WTC11 (cell line): ENCODE measurements at places on chromosomes 16 and 17.

DNA sequence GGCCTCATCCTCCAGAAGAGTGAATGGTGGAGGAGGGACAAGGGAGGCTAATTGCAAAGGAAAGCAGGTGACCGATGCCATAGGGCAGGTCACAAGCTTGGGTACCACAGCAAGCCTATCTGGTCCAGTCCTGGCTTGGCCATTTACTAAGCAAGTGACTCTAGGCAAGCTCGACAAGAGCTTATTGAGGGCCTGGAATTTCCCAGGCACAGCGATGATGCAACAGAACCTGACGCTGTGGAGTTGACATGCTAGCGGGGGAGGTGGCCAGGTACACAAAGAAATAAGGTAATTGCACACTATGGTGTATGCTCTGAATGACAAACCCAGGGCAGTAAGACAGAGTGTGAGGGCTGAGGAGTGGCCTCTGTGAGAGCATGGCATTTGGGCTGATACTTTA lies 98.5 kb downstream of the PGS1 start:
- DNase-seq, result no peak

GRCh38 chr17:37261286-37261685 lies 114.5 kb upstream of the C17orf78 start:
- DNase-seq, result no peak

DNA sequence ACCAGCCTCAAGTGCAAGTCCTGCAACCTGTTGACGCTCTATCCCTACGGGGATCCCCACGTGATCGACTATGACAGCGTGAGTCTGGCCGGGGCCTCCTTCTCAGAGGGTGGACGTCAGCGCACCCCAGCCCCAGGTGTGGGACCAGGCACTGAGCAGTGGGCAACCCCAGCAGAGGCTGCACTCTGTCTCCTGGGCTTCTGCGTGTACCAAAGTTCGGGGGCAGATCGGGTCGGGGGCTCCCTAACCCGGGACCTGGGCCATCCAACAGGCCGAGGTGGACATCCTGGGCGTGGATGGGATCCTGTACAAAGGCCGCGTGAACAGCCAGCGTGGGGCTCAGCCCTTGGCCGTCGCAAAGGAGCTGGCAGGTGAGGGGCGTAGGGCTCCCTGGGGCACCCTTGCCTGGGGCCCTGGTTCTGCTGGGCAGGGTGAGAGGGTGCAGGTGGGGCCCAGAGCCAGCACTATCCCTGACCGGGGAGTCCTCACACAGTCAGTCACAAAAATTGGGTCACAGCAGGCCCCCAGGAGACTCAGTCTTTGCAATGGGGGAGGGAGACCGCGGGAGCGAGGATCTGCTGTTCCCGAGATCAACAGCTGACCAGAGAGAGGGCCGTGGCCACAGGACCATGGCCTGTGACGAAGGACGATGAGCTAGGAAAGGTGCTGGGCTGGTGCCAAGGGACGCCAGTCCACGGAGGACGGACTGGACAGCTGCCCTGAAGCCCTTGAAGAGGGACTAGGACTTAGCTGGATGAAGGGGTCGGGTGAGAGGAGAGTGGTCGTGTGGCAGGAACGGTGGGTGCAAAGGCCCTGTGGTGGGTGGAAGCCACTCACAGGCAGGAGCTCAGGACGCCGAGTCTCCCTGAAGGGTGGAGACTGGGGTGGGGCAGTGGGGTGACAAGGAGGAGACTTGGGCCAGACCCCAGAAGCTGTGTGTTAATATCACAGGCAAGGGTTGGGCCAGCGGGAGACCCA lies 20.0 kb downstream of the UBALD1 start:
- no peak for DNase-seq

DNA sequence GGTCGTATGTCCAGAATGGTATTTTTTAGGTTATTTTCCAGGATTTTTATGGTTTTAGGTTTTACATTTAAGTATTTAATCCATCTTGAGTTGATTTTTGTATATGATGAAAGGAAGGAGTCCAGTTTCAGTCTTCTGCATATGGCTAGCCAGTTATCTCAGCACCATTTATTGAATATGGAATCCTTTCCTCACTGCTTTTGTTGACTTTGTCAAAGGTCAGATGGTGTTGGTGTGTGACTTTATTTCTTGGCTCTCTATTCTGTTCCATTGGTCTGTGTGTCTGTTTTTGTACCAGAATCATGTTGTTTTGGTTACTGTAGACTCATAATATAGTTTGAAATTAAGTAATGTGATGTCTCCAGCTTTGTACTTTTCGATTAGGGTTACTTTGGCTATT lies 26.4 kb upstream of the TEKT1 start:
- DNase-seq, result no peak

- DNase-seq, result peak; percentile 44
Observed at GRCh38 chr16:88939972-88940861, 36.8 kb downstream of the CBFA2T3 start.

DNA sequence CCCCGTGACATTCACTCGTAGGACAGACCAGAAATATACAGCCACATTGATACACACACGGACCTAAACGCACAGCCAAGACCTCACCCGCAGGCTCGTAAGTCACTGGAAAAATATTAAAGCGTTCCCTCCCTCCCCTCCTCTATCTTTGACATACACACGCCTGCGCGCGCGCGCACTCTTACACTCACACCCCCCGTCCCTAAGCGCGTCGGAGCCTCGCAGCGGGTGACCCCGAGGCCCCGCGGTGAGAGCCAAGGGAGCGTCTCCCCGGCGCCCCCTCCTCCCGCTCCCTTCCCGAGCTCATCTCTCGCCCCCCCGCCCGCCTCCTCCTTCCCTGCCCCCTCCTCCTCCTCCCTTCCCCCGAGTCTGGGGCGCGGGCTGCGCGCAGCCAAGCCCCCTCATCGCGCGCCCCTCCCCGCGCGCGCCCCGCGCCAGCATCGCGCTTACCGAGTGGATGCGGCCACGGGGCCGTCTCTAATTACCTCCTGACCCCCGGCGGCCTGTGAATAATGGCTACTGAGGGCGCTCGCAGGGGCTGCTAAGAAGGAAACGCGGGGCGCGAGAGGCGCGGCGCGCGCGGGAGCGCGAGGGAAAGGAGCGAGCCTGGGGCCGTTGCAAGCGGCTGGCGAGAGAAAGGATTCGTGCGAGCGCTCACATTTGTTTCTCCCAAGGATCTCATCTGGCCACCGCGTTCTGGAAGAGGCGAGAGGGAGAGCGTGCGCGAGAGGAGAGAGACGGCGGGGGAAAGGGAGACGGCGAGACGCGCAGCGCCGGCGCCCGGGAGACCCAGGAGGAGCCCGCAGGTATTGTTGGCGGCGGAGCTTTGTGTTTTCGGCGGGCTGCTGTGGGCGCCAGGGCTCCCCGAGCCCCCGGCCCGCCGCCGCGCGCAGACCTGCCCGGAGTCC lies 42.4 kb downstream of the RAI1 start:
- peak; percentile 57 for DNase-seq

GRCh38 chr16:28845293-28845692 lies 855 bp downstream of the TUFM start:
- DNase-seq, result peak; percentile 24

- DNase-seq, result no peak
Observed at GRCh38 chr17:27368980-27369379, 75.1 kb downstream of the WSB1 start.

DNA sequence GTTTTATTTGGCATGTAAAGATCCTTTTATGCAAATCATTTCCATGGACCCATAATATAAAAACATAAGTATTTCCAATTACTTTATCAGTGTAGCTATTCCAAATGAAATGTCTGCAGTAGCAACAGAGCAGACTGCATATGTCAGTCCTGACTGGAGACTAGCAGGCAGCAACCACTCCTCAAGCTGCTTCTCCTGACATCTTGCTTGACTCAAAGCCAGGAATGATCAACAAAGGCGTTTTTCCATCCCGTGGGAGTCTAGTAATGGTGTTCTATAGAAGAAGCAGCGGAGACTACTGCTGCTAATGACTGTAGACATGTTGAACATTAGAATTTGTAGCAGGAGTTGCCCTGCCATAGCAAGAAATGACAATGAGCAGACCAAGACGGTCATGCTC lies 73.2 kb upstream of the AKTIP start:
- no peak for DNase-seq

- DNase-seq, result no peak
Observed at GRCh38 chr17:79036596-79036995, 12.6 kb downstream of the C1QTNF1 start.

- peak; percentile 69 for DNase-seq
Observed at GRCh38 chr17:80036715-80037477, 454 bp downstream of the CCDC40 start.

GRCh38 chr16:49019831-49020230 lies 261.8 kb downstream of the CBLN1 start:
- no peak for DNase-seq

DNA sequence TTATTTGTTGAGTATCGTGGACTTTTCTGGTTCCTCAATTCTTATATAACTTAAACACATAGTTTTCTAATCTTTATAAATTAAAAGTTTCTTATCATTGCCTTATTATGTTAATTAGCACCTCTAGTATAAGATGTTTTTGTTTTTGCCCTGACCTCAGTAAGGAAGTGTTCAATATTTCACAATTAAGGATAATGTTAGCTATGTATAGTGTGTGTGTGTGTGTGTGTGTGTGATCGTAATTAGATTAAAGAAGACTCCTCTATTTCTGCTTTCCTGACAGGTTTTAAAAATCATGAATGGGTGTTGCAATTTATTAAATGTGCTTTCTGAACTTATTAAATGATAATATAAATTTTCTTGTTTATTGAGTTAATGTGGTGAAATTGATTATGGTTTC lies 12.0 kb downstream of the IL21R start:
- no peak for DNase-seq

- DNase-seq, result no peak
Observed at GRCh38 chr17:66632731-66633130, 202.2 kb upstream of the CACNG5 start.

DNA sequence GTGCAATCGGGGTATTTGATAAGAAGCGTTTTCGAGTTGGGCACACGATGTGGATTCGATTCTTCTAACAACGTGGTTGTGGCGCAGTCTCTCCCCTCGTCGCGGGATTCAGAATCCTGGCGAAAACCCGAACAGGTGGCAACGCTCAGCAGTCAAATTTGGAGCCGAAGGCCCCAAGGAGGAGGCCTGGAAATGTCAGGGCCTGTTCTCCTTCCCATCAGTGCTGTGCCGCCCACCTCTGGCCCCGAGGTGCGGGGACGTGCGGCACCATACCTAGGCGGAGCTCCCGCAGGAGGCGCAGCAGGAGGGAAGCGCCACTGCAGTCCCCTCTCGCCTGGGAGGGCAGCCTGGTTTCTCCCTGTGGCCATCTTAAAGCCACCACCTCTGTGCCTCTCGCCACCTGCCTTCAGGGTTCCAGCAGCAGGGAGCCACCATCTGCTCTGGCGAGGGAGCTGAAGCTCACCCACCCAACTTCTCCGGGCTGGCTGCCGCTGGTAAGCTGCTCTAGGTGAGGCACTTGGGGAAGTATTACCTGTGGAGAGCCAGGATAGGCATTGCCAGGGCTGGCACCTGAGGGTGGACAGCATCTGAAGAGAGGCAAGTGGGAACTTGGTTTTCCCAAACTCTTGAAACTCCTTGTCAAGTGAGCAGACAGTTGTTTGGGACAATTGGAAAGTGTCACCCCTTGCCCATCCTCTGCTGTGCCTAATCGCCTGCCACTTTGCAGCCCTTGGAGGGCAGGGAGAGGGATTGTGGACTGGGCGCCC lies 2.6 kb upstream of the AATF start:
- no peak for DNase-seq

- DNase-seq, result no peak
Observed at GRCh38 chr16:47524007-47524405, 62.9 kb downstream of the PHKB start.

- DNase-seq, result peak; percentile 38
Observed at GRCh38 chr16:10040136-10041080, 141.8 kb downstream of the GRIN2A start.

DNA sequence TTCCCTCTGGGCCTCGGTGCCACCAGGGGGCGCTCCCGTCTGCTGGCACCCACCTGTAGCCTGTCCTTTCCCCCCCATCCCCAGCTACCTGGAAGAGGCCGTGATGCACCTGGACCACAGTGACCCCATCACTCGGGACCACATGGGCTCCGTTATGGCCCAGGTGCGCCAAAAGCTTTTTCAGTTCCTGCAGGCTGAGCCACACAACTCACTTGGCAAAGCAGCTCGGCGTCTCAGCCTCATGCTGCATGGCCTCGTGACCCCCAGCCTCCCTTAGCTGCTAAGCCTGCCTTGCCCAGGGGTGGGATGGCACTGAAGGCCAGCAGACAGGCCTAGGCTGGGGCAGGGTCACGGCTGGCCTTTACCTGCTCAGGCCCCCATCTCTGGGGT lies 818 bp upstream of the NRN1L start:
- DNase-seq, result peak; percentile 88

- DNase-seq, result no peak
Observed at GRCh38 chr17:43854498-43854897, 7.5 kb downstream of the CD300LG start.

DNA sequence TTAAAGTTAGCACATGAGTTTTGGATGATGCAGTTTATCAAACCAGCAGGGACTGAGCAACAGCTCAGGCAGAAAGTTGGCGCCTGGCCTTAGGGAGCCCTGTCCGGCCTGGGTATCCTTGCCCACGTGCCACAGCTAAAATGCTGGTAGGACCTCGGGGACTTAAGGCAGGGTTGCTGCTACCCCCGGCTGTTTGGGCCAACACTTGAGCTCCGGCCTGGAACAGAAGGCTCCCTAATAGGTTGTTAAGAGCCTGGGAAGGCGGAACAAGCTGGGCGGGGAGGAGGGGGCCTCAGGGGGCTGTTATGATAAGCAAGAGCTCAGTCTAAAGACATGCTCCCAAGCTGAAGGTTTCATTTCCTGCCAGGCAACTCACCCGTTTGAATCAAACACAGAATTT lies 39.7 kb downstream of the CUEDC1 start:
- no peak for DNase-seq

DNA sequence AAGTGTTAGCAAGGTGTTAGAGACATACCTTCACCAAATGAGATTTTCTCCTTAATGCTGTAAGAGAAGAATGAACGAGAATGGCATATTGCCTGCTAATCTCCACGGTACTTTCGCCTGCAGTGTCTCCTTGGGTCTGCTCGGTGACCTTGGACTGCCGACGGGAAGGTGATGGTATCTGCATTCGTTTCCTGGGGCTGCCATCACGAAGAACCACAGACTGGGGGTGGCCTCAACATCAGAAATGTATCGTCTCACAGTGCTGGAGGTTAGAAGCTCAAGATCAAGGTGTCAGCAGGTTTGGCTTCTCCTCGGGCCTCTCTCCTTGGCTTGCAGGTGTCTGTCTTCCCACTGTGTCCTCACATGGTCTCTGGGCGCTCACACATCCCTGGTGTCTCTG lies 86.3 kb upstream of the TNRC6C start:
- no peak for DNase-seq

- no peak for DNase-seq
Observed at GRCh38 chr17:42252597-42253550, 23.3 kb downstream of the STAT5B start.
